ENCODE measurements at places on chromosomes 4 and X.

GRCh38 chr4:145891958-145892357, 46.7 kb downstream of the ZNF827 start:
- no peak for DNase-seq

- no peak for DNase-seq
These were observed 52.5 kb downstream of the JADE1 start for GRCh38 chr4:128861856-128862518.

- no peak for DNase-seq
These were observed 49.3 kb downstream of the NPNT start for GRCh38 chr4:105944540-105944939.

- no peak for DNase-seq
These were observed 69.5 kb downstream of the ACOX3 start for GRCh38 chr4:8370835-8371595.

DNA sequence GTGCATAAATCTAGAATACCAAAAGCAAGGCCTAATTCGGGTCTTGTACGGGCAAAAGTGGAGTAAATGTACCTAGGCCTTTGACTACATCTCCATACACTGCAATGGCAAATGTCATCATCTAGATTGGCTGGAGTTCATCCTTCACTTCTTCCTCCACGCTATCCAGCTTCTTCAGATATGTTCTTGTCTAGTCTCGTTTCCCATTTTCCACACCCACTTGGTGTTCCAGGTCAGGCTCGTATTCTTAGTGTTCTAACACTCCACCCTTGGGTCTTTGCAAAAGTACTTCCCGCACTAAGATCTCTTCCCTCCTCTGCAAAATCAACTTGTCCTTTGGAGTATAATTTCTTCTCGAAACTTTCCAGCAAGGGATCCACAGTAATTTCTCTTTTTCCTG, 1.4 kb downstream of the COQ2 start:
- no peak for DNase-seq

- DNase-seq, result no peak
These were observed 140.9 kb downstream of the BCOR start for GRCh38 chrX:39956803-39957394.

- no peak for DNase-seq
These were observed 35.7 kb downstream of the MORC4 start for GRCh38 chrX:106964290-106964689.

- no peak for DNase-seq
These were observed 94.1 kb downstream of the COX18 start for GRCh38 chr4:72975488-72975784.

DNA sequence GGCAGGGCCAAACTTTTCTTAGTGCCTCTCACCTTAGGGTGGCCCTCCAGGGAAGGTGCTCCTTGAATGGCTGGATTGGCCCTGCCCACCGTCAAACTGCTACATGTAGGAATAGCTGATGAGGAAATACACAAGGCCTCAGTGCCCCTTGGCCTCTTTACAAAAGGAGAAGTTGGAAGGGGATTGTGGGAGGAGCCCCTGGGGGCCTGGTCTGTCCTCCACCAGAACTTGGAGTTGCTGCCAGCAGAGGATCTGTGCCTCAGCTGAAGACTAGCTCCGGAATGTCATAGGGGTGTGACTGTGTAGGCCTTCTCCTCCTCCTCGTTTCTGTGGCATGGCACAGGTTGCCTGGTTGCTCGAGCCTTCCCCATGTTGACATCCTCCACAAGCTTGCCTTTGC, 142.7 kb downstream of the AMMECR1 start:
- DNase-seq, result no peak

DNA sequence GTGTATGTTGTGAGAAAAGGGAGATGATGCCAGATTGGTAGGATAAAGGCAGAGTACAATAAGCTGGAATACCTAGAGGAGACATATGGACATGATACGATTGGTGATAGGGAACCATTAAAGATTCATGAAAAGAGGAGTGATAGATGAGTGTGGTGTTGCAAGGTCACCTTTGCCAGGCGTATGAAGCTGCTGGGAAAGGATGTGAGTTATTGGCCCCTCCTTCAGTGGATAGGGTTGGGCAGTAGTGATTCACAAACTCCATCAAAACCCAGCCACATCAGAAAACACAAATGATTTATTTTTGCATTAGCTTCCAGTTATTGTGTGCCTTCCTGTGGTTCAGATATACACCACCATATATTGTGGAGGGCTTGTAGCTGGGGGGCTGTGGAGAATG, 34.3 kb downstream of the TMEM164 start:
- DNase-seq, result no peak

- DNase-seq, result no peak
These were observed 112.1 kb downstream of the AFAP1 start for GRCh38 chr4:7827566-7827965.

DNA sequence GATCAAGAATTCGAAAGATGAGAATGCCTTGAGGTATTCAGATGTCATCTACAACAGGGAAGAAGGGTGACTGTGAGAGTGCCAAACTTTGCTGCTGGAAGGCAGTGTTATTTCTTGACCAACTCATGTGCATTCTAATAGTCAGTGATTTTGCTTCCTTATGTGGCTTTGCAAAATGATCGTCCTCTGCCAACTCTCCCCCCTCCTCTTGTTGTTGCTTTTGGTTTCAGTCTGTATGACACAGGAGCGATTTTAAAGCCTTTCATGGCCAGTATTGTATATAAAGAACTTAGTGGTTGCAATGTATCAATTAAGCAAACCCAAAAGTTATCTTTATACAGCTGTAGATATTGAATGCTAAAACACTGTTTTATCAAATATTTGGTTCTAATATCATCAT, 379.1 kb downstream of the IL1RAPL1 start:
- no peak for DNase-seq

DNA sequence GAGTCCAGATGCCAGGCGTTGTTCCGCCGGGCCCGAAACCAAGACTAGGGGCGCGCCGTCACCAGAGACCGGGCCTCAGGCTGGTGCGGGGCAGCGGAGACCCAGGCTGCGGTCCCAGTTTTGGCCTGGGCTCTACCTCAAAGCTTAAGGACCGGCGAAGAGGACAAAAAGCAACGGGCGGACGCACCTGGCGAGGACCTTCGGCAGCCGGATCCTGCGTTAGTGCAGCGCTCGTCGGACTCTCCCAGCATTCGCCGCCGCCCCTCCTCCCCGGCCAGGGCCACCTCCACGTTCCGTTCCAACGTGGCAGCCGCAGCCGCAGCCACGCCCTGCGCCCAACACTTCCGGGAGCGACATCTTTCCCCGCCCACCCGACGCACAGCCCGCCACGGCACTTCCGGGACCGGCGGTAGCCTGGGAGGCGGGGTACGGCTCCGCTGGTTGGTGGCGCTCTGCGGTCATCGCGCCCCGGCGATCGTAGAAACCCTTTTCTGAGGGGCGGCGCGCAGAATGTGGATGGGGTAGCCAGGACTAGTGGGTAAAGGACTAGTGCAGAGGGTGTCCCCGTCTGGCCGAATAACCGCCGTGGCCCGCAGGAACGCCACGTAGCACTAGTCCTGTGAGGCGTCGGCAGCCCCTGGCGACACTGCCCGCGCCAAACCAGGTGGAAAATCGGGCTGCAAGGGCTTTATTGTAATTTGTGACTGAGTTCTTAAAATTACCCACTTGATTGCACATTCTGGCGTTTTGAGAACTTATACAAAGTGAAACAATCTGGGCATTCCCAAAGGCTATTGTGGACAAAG, at the start of gene SEC31A:
Gene SEC31A (minus strand): TSS at position 253 of the 806 bp plus-strand sequence. CDS start 9,217 bp downstream, outside the sequence.
- peak; percentile 97 for DNase-seq

GRCh38 chr4:177297785-177298391, 11.8 kb upstream of the NEIL3 start:
- no peak for DNase-seq

- no peak for DNase-seq
These were observed 330.4 kb downstream of the GBA3 start for GRCh38 chr4:23023121-23023520.

DNA sequence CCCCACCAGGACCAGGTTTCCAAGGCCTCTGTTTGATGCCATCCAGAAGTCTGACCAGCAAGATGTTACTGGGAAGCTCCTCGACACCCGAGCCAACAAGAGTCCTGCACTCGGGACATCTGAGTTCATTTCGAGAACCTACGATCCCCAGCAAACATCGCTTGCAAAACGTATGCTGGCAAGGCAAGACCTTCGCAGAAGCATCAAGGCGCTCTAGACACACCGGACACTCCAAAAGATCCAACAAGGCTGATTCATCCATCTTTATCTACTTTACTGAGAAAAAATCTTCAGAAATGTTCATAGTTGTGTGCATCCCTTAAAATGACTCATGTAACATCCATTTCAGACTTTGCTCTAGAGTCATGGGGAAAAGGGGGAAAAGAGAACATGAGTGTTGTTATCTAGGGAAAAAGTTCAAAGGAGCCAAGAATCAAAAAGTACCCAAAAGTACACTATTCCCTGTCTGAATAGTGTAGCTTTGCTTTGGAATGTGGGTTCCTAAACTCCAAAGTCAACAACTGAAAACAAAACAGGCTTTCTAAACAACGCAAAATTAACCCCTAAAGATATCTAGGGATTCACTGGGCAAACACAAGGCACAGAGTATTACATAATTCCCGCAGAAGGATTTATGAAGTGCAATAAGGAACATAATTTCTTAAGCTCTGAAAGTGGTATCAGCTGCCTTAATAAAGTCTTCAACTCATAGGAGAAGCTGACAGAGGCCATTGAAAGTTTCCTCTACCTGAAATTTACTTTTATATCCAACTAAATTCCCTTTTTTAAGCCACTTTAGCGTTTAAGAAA, 1.6 kb downstream of the SH3RF1 start:
- DNase-seq, result no peak

DNA sequence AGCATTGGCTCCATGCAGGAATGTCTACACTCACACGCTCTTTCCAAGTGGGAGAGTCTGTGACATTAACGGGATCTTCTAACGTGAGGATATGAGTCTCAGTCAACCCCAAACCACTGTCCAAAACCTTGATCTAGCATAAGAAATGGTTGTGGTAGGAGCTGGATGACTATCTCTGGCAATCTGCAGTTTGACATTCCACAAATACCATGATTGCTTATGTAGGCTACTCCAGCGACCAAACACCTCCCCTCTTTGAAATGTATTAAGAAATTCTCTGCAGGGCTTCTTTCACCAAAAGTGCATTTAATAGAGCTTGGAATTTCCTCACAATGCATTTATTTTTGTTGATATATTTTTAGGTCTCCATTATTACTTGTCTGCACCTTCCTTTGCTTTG, 14.1 kb upstream of the STX18 start:
- no peak for DNase-seq

DNA sequence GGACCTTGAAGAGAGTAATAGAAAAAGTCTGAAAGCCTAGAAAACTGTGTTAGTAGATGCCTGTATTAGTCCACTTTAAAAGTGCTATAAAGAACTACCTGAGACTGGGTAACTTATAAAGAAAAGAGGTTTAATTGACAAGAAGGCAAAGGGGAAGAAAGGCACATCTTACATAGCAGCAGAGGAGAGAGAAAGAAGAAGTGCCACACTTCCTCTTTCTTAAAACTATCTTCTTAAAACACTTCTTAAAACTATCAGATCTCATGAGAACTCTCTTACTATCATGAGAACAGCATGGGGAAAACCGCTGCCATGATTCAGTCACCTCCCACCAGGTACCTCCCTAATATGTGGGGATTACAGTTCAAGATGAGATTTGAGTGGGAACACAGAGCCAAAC, 18.8 kb upstream of the COL25A1 start:
- no peak for DNase-seq

- no peak for DNase-seq
These were observed 843 bp downstream of the RPL34 start for GRCh38 chr4:108620933-108621905.
